Transverse colon (tissue), 4 donors: ENCODE measurements at places on chromosomes 6 and 20. TPM values are rescaled to one million over a fixed set of nuclear protein-coding genes. Genes with fewer than 3 reads are reported as not detected.

GATA5 gene
- not detected for total RNA-seq

UBE2C gene
- total RNA-seq: 9.4 TPM

CST4 gene
- not detected for total RNA-seq

TMEM200A gene
- 18.8 TPM for total RNA-seq

C6orf58 gene
- not detected for total RNA-seq

SEL1L2 gene
- not detected for total RNA-seq

ULBP1 gene
- total RNA-seq: not detected

RANBP9 gene
- 40.8 TPM for total RNA-seq

LAMA4 gene
- 54.9 TPM for total RNA-seq

- no peak for DNase-seq
Measured at GRCh38 chr6:100592929-100593328, 128.2 kb upstream of the SIM1 start.

DNA sequence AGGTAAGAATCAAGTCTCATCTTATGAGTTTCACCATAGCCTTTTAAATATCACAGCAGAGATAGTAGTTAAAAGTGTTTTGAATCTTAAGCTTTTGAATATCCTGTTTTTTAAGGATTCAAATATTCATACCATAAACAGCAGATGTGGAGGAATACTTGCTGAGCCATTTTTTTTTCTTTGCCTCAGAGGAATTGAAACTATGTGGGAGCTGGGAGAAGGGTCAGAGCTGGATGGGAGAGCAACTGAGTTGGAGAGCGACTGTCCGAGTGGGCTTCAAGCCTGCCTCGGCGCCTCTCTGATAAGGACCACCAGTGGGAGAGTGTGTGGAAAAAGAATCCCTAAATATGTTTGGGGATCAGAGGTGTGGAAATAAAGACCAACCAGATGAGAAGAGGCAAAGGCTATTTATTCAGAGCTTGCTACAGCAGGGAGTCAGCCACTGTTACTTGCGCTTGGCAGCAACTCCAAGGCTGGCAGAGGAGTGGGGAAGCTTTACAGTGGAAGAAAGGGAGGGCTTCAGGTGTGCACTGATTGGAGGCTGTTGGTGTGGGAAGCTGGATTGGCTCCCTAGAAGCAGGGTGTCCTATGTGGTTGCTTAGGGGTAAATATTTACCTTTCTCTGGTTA lies 34.3 kb upstream of the MCUR1 start:
- DNase-seq: no peak

GRCh38 chr20:51116765-51117686 lies 94.1 kb upstream of the KCNG1 start:
- DNase-seq: no peak

GRCh38 chr6:169210611-169211010 lies 43.0 kb downstream of the THBS2 start:
- no peak for DNase-seq

GRCh38 chr20:23178806-23179205 lies 92.7 kb upstream of the CD93 start:
- no peak for DNase-seq

DNA sequence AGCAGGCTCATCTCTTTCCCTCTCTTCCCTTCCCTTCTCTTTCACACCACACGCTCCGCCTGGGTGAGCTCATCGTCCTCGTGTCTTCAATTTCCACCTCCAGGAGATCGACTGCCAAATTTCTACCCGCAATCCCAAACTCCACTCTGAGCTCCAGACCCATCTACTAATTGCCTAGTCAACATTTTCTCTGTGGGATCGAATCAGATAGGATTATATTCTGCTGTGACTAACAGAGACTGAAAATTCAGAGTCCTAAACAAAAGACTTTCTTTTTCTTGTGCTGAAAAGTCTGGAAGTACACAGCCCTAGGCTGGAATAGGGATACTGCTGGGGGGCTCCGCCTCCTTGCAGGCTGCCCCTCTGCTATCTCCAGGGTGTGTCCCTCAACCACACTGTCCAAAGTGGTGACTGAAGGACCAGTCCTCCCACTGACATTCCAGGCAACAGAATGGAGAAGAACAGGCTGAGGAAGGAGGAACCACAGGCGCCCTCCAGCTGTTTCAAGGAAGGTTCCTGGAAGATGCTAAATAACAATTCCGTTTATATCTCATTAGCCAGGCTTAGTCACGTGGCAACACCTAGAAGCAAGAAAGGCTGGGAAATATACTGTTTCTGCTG lies 5.0 kb upstream of the HSPA12B start:
- DNase-seq: no peak

DNA sequence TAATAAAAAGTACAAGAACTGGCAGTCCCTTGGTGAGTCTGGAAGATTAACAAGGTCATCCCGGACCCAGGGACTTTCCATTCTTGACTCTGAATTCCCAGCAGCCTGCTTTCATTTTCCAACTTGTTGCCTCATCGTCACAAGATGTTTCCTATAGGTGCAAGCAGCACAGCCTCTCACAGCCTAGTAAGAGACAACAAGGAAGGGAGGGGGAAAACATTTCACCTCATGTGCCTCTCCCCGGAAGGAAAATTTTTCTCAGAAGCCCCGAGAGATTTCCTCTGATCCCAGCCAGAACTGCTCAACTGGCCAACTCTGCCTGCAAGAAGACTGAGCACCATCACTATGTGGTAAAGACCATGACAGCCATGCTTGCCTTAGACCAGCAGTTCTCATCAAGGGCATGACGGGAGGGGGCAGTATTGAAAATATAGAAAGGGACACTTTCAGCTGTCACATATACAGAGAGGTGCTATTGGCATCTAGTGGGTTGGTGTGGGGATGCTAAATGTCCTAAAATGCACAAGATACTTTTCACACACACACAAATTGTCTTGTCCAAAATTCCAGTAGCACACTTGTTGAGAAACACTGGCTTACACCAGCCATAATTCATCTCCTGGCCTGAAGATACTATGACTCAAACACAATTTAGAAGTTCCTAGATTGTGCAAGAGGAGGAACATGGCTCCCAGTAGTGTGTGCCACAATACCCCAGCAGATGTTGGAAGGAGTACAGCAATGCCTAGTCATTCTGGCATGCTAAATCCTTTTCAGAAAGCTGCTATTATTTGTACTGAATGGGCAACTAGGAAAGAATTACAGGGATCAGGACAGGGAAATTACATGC lies 10.8 kb upstream of the WTAP start:
- DNase-seq: no peak

DNA sequence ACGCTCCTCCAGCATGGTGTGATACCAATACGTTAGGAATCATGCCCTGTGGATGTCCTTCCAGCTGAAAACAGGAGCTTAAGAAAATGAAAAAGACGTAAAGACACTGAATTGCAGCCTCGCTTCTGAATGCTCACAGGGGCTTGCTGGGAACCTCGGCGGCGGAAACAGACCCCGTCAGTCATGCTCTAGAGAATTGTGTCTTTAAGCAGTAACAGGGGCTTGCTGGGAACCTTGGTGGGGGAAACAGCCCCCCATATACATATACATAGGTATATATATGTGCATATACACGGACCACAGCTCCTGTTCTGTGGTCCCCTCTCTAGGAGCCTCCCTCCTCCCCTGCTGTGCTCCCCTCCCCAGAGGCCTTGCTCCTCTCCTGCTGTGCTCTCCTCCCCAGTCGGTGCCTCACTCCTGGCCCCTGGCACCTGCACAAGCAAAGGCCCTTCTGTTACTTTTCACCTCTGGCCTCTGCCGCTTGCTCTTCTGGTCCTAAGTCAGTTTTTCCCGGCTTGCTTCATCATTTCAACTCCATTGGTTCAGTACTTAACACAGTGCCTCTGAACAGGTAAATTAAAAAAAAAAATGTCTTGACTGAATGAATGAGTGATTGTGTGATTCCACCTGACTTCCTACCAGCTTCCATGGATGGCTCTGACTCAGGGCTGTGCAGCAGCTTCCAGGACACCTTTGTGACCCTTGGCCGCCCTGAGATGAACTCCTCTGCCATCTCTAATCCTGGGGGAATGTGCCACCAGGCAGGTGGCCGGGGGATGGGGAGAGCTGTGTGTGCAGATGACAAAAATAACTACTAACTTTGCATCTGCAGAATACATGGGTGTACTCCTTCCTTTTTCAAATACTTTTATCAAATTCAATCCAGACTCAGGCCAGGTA lies 246.1 kb downstream of the SMOC2 start:
- DNase-seq: no peak

GRCh38 chr6:44182911-44183390 lies 24.3 kb downstream of the CAPN11 start:
- DNase-seq: no peak

- no peak for DNase-seq
Measured at GRCh38 chr20:11193241-11193640, 519.4 kb upstream of the JAG1 start.

DNA sequence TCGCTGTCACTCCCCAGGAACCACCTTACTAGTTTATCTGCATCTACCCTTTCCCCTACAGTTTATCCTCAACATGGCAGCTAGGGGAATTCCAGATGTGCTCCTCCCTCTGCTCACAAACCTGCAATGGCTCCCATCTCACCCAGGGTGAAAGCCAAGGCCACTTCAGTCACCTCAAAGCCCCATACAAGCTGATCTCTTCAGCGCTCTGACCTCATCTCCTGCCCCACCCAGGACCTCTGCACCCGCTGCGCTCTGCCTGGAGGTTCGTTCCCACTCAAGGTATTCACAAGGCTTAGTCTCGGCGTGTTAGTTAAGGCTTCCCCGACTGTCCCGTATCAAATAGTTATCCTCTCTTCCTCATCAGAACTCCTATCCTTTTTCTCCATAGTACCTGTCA lies 28.6 kb upstream of the SPDEF start:
- no peak for DNase-seq

- DNase-seq: no peak
Measured at GRCh38 chr6:143767433-143767832, 75.7 kb upstream of the LTV1 start.

DNA sequence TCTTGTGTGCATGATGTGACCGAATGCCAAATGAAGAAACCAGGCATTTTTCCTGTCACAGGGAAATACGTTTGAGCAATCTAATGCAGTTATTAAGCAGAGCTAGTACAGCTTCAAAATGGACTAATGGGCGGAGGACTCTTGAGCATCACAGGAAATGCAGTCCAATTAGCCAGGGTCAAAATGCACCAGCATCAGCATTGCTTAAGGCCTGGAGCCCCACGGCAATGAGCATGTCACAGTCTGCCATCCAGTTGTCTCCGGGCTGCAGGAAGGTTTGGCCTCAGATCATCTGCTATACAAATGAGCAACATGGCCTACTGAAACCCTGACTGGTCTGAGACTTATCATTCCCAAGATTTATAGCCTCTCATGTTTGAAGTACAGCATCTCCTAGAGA lies 652.1 kb upstream of the SLC35B3 start:
- no peak for DNase-seq

GRCh38 chr6:34383161-34383631 lies 9.3 kb downstream of the NUDT3 start:
- DNase-seq: no peak

DNA sequence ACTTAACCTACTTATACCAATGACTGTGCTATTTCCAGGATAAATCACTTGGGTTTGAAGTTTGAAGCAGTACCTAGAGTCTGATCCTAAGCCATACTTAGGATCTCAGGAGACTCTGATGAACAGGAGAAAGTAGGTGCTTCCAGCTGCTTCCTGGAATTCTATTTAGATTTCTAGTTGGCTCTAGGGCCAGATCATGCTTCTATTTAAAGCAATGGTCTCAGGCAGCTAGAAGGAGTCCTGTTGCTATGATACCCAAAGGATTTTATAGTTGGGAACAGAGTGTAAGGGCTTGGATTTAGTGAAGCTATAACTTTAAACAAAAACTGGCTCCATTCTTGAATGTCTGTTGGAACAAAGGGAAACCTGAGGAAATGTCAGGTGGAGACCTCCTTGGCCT lies 52.4 kb upstream of the TINAG start:
- DNase-seq: no peak

DNA sequence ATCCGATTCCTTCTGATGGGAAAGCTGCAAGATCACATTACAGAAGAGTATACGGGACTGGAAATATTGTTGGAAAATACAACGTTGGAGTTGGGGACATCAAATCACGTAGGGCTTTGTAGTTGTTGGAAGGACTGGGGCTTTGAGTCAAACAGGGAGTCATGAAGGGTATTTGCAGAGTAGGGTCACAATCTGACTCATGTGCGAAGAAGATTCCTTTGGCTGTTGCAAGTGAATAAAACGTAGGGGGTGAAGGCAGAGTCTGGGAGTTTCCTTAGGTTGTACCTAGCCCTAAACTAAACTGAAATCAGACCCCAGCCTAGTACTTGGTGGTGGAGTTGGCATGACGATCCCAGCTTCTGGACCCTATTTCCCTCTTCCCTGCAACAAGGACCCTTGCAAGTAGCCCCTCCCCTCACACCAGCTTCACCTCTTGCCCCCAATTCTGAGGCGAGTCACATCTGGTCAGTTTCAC lies 32.3 kb downstream of the SNX5 start:
- DNase-seq: no peak

DNA sequence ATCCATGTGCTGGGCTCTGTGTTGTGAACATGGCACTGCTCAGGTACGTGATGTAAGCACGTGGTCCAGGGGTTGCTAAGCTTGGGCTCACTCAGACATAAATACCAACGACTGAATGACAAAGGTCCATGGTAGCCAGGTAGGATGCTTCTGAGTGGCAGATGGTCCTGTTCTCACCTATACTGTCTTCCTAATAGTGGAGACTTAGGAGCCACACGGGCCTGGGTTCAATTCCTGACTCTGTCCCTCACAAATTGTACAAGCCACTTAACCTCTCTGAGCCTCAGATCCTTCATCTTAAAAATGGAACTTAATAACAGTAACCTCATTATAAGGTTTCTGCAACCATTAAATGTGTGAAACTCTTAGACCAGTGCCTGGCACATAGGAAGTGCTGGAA lies 6.8 kb downstream of the GCM2 start:
- DNase-seq: no peak

DNA sequence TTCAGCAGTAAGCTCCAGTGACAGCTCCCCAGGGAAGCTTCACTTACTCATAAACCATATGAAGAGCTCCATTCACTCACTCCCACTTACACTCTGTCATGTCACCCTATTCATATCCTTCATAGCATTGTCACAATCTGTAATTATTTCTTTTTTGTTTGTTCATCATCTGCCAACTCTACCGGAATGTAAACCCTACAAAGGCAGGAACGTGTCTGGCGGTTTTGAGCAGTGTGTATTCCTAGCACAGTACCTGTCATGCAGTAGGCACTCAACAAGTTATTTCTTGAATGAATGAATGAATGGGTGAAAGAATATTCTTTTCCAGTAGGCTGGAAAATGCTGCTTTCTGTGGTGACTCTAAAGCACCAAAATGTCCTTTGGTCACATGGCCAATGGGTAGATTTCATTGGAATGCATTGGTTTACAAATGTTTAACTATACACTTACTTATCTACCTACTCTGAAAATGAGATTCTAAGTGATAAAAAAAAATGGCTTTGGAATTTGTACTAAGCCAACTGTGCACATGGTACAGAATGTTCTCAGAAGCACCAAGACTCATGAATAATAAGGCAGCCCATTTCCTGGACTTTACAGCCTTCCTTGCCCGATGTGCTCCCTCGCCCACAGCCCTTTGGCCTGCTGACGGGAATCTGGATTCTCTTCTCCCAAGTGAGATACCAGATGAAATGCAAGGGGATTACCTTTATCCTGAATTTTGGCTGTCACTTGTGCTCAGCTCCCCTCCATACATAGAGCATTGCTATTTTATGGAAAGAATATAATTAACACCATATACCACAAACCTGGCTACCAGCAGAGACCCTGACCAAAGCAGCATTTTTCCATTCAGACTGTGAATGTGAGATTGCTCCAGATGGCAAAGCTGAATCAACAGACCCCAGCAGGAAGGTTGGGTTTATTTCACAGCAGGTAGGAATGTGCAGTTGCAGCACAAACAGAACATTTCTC lies 273.3 kb downstream of the ALDH8A1 start:
- peak; percentile 73 for DNase-seq

GRCh38 chr6:109816452-109817374 lies 125.6 kb downstream of the FIG4 start:
- no peak for DNase-seq

- no peak for DNase-seq
Measured at GRCh38 chr6:33431880-33432541, 12.1 kb downstream of the SYNGAP1 start.
